ENCODE measurements at places on chromosomes 12 and 14.

GRCh38 chr14:30607156-30607780 lies 14.9 kb upstream of the SCFD1 start:
- peak; percentile 35 for DNase-seq

DNA sequence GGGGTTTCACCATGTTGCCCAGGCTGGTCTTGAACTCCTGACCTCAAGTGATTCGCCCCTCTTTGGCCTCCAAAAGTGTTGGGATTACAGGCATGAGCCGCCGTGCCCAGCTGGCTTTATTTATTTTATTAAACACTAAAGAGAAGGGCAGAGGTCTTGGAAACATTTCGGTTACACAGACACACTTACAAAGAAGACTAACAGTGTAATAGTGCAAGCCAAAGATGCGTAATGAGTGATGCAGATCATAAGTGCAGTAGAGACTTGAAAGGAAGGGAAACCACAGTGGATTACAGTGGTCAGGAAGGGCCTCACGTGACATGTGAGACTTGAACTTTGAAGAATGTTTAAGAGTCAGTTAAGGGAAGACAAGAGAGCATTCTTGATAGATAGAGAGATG lies 33.9 kb upstream of the CDK17 start:
- peak; percentile 52 for DNase-seq

GRCh38 chr12:108696111-108696995 lies 35.0 kb downstream of the CORO1C start:
- peak; percentile 98 for DNase-seq

DNA sequence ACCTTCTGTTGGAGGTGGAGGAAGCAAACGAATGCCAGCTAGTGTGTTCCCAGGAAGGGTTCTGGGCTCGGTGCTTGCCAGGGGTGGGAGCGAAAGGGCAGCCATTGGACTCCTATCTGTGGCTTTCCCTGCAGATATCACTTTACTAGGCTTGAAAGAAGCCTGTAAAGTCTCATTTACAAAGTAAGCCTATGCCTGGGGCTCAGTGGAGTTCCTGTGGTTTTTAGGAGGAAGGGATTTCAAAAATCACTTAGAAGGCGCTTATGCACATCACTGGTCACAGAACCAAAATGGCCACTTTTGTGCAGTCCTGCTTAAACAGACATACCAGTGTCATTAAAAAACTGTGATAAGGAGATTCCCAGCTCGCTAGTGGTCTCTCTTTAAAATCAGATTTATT lies 22.7 kb downstream of the CLMN start:
- DNase-seq: no peak

DNA sequence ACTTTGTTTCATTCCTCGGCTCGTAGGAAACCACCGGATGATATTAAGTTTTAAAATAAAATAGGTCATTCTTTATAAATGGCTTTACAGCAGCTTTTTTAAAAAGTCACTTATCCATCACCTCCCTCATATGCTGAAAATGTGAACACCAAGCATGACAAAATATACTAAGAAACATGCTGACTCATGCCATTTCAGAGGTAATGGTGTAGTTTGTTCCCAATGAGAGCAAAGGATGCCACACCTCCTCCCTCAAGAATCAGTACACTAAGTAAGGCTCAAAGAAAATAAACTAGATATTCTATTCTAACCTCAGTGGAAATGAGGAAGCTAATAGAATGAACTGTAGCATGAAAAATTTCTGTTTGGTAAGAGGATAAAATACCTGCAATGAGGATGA lies 5.5 kb upstream of the DIO2 start:
- no peak for DNase-seq

- no peak for DNase-seq
These were observed 128.3 kb upstream of the FGD4 start for GRCh38 chr12:32270818-32271710.

GRCh38 chr12:115085594-115085993 lies 401.6 kb upstream of the TBX3 start:
- DNase-seq: no peak

- DNase-seq: no peak
These were observed 383.1 kb downstream of the TMEM132D start for GRCh38 chr12:129520739-129521138.

DNA sequence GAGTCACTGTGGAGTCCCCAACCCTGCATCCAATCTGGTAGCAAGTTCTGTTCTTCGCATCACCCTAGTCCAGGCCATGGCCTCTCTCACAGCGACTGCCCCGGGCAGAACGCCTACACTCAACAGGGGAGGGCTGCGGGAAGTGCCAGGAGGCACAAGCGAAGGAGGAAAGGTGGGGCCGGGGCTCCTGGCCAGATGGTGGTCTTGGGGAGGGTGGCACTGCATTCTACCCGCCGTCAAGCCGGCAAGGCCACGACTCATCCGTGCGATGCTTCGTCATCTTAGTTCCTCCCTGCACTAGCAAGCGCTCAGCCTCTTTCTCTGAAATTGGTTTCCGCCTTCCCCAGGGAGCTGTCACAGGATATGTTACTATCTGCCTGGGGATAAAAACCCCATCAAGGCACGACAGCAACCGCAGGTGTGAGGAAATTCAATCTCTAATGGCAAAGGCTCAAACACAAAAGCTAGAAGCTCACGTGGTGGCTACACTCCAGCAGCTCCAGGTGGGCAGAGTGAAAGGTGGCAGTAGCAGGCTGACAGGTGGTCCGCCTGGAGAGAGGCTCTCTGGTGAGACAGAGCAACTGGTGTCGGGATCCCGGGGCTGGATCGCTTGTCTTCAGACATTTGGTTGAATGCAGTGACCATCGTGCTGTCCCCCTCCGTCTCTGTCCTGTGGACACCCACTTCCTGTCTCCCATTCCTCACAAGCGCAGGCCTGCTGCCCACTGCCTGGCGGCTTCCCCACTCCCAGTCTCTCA lies 34.1 kb downstream of the ACADS start:
- peak; percentile 14 for DNase-seq

DNA sequence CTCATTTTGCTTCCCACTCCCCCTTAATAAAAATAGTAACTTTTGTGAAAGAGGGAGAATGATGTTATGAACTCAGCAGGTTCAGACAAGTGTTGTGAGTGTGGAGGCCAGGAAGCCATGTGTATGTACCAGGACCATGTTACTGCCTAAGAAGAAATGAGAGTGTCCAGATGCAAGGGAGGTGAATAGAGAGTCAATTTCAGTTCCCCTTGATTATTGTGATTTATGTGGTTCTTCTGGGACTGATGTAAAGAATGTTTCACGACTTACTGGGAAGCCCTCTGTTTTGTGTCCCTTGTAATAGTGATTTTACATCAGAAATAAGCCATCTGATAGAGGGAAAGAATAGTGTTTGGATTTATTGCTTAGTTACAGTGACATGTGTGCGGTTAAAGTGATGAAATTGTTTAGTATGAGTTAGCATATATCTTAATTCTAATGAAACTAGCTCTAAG lies 32.5 kb downstream of the FBXO34 start:
- DNase-seq: peak; percentile 33

- no peak for DNase-seq
These were observed 423.2 kb downstream of the ATP23 start for GRCh38 chr12:58364389-58365086.

DNA sequence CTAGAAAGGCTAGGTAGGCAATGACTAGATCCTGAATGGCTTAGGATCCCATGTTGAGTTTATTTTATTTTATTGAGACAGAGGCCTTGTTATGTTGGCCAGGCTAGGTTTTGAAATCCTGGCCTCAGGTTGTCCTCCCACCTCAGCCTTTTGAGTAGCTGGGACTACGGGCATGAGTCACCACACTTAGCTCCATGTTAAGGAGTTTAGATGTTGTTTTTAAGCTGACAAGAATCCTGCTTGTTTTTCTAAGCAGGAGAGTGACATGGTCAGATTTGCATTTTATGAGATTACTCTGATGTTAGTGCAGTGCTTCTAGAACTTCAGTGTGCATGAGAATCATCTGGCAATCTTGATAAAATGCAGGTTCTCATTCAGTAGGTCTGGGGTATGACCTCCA lies 14.5 kb downstream of the CCDC198 start:
- DNase-seq: no peak

- no peak for DNase-seq
These were observed 23.9 kb upstream of the C14orf180 start for GRCh38 chr14:104555430-104556255.

GRCh38 chr12:92905811-92906554 lies 23.1 kb downstream of the EEA1 start:
- DNase-seq: no peak

DNA sequence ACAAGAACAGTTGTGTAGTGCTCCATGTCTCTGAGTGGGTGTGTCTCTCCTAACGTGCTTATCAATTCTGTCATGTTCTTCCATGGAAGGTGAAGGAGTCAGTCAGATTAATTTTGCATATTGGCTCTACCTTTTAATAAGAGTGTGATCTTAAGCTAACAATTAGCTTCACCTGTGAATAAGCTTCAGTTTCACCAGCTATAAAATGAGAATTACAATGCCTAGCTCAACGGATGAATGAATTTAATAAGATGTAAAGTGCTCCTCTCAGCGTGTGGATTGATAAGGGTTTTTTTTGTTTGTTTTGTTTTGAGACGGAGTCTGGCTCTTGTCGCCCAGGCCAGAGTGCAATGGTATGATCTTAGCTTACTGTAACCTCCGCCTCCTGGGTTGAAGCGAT lies 32.7 kb downstream of the CCDC175 start:
- DNase-seq: no peak

- no peak for DNase-seq
These were observed 99.5 kb downstream of the NUAK1 start for GRCh38 chr12:106039242-106039641.

- no peak for DNase-seq
These were observed 43.7 kb upstream of the KICS2 start for GRCh38 chr12:64265839-64266238.

DNA sequence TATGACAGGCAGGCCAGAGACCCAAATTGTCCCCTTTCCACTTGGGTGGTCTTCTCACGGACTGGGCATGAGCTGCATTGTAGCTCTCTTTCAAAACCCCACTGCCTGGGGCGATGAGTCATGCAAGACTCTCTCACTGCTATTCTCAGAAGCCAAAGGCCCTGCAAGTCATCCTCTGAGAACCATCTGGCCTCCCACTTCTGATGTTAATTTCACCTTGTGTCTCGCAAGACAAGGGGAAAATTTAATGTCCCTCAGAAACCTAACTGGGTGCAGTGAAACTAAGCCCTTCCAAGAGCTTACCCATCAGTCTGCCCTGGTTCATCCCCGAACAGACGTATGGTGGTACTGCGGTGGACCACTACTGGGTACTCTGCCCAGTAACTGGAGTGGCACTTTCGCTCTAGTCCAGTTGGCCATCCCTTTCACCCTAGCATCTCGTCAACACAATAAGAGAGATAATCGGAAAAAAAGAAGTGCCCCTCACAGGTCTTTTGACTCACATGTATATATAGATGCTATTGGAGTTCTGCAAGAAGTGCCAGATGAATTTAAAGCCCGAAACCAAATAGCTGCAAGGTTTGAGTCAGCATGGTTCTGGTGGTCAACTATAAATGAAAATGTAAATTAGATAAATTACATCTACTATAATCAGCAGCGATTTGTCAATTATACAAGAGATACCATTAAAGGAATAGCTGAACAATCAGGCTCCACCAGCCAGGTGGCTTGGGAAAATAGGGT lies 31.3 kb upstream of the LALBA start:
- no peak for DNase-seq

DNA sequence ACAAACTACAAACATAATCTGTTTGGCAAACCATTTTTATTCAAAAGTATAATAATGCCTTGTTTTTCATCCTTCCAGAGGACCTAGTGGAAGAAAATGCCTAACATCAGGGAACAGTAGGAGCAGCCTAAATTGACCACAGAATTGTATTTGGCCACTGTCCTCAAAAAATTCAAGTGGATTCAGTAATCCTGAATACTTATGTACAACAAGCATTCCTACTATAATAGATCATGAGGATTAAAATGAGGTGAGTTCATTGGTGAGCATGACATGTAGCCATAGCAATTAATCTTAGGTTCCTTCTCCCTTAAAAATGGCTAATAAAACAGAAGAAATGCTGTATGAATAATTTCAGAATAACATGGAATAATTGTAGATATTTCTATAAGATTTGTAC lies 209.3 kb downstream of the DAD1 start:
- no peak for DNase-seq

DNA sequence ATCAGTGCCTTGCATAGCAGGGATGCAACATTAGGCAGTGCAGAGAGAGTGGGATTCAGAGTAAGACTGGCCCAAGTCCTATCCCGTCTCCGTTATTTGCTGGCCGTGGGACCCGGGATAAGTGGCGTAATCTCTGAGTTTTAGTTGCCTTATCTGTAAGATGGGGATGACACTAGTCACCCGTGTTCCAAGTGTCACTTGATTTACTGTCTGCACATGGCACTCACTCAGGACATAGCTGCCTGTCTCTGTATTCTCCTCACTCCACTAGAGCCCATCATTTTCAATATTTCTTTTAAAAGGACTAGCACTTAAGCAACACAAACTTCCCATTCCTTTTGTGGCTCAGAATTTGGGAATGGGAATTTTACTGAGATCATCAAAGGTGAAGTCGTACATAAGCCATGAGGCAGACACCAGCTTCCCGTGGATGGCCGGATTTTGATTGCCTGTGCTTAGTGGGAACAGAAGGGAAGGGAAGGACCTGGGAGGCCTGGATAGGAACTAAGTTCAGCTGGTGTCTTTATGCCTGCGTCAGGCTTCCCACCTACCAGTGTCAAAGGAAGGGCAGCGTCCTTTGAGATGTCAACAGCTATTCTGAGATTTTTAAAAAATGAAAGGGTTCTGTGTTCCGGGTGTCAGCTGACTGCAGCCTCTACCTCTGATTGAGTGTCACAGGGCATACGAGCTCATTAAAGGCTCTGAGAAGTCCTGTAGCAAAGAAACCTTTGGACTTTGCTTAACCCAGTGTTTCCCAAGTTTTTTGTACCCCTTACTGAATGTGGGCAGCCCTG lies 361.4 kb downstream of the CACNA1C start:
- DNase-seq: no peak

GRCh38 chr12:65811968-65812700 lies 12.1 kb upstream of the HMGA2 start:
- DNase-seq: no peak

DNA sequence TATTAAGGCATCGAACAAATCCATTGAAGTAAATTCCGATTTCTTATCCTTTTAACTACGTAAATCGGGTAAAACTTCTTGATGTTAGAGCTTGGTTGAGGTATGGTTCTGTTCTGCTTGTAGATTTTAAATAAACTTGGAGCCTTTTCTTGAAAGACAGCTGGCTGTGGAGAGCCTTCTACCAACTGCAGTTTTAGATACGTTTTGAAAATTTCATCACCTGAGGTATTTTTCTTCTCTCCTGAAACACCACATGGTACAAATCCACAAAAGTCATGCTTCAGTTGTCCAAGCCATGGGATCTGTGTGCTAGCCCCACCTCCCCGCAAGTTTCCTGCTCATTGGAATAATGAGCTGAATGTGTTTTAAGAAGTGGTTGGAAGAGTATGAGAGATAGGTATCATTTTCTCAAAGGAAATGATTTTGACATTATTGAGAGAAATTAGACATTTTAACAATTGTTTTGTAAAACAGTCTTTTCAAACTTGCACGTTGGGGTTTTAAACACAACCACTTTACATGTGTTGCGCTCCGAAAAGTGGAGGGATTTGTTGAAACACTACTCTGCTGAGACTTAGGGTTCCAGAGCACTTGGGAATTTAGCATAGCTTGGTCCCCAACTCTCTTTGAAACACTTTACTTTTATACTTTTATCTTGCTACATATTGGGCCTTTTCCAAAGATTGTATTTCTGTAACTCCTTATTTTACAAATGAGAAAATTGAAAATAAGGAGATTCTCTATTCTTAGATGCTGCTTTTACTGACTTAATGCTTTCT lies 1.4 kb downstream of the PPM1A start:
- no peak for DNase-seq

GRCh38 chr14:101365329-101366158 lies 195.8 kb upstream of the DIO3 start:
- no peak for DNase-seq

GRCh38 chr14:24408764-24409163 lies 10.0 kb downstream of the NYNRIN start:
- no peak for DNase-seq
